ENCODE measurements at places on chromosomes 3 and 15. TPM values are rescaled to one million over a fixed set of nuclear protein-coding genes. Genes with fewer than 3 reads are reported as not detected.

GRCh38 chr3:37144806-37145205 is 29.6 kb downstream of the LRRFIP2 start:
- H3K27me3 ChIP-seq = no peaks in the 10 kb centered on the region
- H3K27ac ChIP-seq = peak overlapping the region; percentile 97
- H3K4me3 ChIP-seq = no peak overlapping the region
- H3K36me3 ChIP-seq = peaks cover 3% of the 10 kb centered on the region
- peaks cover 15% of the 10 kb centered on the region for H3K4me1 ChIP-seq

The IMPG2 gene
- total RNA-seq = 0.37 TPM

The GP9 gene
- not detected for total RNA-seq

DNA sequence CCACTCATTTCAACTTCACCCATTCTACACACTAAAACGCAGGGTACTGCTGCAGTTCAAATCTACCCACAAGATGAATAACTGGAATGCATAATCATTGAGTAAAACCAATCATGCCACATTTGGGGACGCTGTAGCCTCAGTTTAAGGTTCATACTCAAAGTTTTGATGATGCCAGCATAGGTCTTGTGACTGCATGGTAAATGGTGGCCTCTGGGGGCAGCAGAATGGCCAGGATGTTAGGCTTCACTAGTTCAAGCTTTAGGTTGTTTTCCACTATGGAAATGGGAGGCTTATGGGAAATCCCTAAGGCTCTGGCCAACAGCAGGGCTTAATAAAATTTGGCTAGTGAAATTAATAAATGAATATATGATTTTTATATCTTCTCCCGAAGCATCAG is 104.3 kb upstream of the TSC22D2 start:
- DNase-seq = no peak
- H3K4me3 ChIP-seq = no peak overlapping the region
- no peaks in the 10 kb centered on the region for H3K36me3 ChIP-seq

GRCh38 chr3:13296662-13297061 is 123.5 kb downstream of the NUP210 start:
- H3K27me3 ChIP-seq = no peaks in the 10 kb centered on the region
- no peak for DNase-seq
- H3K4me1 ChIP-seq = no peaks in the 10 kb centered on the region
- H3K36me3 ChIP-seq = no peaks in the 10 kb centered on the region
- H3K4me3 ChIP-seq = no peak overlapping the region

The SLC12A8 gene
- 2.7 TPM for total RNA-seq

DNA sequence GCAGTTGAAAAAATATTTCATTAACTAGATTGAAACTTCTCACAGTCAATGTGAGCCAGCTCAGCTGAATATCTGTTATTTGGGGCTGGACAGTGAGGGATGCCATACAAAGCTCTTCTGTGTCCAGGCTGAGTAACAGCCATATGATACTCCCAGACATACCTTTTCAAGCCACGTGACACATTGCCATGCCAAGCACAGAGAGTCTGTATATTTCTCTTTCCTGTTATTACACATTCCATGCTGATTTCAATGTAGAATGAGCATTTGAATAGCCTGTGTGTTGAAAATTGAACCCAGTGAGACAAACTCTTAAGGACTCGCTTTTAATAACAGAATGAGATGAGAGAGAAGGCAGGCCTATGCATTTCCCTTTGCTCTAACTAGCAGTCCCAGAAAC is 334.7 kb upstream of the RASGRP1 start:
- no peak overlapping the region for H3K27ac ChIP-seq
- H3K4me1 ChIP-seq = no peaks in the 10 kb centered on the region
- no peak for DNase-seq
- no peaks in the 10 kb centered on the region for H3K27me3 ChIP-seq
- no peaks in the 10 kb centered on the region for H3K36me3 ChIP-seq

The CCR8 gene
- not detected for total RNA-seq

GRCh38 chr3:99674086-99674789 is 35.8 kb downstream of the COL8A1 start:
- H3K27me3 ChIP-seq = no peaks in the 10 kb centered on the region
- no peak overlapping the region for H3K27ac ChIP-seq
- DNase-seq = no peak

The DPPA4 gene
- 3.1 TPM for total RNA-seq

GRCh38 chr3:195086885-195087284 is 184.1 kb downstream of the XXYLT1 start:
- H3K4me1 ChIP-seq = no peaks in the 10 kb centered on the region
- no peaks in the 10 kb centered on the region for H3K36me3 ChIP-seq
- H3K4me3 ChIP-seq = no peak overlapping the region
- H3K27ac ChIP-seq = no peak overlapping the region
- DNase-seq = no peak
- H3K27me3 ChIP-seq = no peaks in the 10 kb centered on the region

DNA sequence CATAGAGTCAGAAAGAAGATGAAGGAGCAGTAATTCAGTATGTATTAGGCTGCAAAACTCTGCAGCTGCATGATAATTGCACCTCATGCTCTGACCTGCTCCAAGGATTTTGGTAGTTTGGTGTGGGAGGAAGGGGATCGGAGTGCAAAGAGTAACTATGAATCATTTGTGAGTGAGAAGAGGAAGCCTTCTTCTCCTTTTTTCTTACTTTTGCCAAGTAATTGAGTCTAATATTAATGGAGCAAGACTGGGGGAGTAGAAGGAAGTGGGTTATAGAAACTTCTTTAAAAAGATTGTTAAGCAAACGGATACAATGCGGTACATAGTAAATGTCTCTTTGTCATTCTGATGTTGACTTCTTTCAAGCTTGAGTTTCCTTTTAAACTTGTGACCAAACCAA is 276.5 kb downstream of the EDEM1 start:
- DNase-seq = no peak
- H3K4me3 ChIP-seq = no peak overlapping the region
- no peaks in the 10 kb centered on the region for H3K4me1 ChIP-seq
- H3K27me3 ChIP-seq = no peaks in the 10 kb centered on the region

GRCh38 chr3:136078421-136079364 is 113.2 kb downstream of the PPP2R3A start:
- H3K27ac ChIP-seq = no peak overlapping the region
- H3K36me3 ChIP-seq = no peaks in the 10 kb centered on the region
- H3K27me3 ChIP-seq = no peaks in the 10 kb centered on the region
- peaks cover 5% of the 10 kb centered on the region for H3K4me1 ChIP-seq

DNA sequence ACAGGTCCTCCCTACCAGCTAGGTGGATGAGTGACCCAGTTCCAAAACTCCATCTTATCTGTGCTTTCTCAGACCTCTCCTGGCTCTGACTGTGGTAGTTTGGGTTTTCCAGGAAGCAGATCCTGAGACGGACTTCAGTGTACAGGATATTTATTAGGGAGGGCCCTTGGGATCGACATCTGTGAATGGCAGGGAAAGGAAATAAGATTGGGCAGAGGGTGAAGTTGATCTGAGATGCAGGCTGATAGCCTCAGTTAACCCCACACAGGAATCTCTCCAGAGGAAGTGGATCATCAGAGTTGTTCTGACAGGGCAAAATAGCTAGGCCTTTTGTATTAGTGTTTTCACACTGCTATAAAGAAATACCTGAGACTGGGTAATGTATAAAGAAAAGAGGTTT is 16.7 kb upstream of the MAPK6 start:
- H3K4me1 ChIP-seq = no peaks in the 10 kb centered on the region
- no peaks in the 10 kb centered on the region for H3K27me3 ChIP-seq
- no peak overlapping the region for H3K4me3 ChIP-seq
- H3K27ac ChIP-seq = no peak overlapping the region
- H3K36me3 ChIP-seq = no peaks in the 10 kb centered on the region

GRCh38 chr3:71559578-71560162 is 23.9 kb downstream of the FOXP1 start:
- no peaks in the 10 kb centered on the region for H3K4me1 ChIP-seq
- peaks cover 6% of the 10 kb centered on the region for H3K36me3 ChIP-seq
- no peak overlapping the region for H3K4me3 ChIP-seq
- DNase-seq = no peak

The MOBP gene
- total RNA-seq = not detected

GRCh38 chr3:171213178-171213577 is 186.7 kb upstream of the SLC2A2 start:
- DNase-seq = no peak
- no peaks in the 10 kb centered on the region for H3K27me3 ChIP-seq
- H3K36me3 ChIP-seq = no peaks in the 10 kb centered on the region
- H3K4me1 ChIP-seq = no peaks in the 10 kb centered on the region

GRCh38 chr3:187210091-187210490 is 12.8 kb downstream of the RTP1 start:
- H3K27ac ChIP-seq = no peak overlapping the region
- no peak overlapping the region for H3K4me3 ChIP-seq
- no peak for DNase-seq
- H3K4me1 ChIP-seq = no peaks in the 10 kb centered on the region

DNA sequence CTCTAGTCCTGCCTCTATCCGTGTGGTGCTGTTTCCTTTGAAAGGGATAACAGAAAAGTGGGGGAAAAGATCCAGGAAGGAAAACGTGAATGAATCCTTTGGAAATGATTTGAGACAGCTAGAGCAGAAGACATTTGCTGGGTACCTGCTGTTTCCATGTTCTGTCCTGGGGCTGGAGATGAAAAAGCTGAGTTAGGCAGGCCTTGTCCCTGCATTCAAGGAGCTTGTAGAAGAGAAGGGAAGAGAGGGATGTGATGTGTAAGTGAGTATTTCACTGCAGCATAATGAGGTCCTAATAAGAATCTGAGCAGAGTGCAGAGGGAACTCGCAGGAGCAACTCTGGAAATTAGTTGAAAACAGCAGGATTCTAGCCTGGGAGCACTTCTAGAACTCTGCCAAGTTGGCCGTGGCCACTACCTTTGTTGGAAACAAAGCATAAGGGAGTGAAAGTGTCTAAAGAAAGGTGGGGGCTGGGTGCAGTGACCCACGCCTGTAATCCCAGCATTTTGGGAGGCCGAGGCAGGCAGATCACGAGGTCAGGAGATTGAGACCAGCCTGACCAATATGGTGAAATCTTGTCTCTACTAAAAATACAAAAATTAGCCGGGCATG is 13.8 kb upstream of the SEMA4B start:
- H3K4me1 ChIP-seq = peaks cover 26% of the 10 kb centered on the region
- no peaks in the 10 kb centered on the region for H3K27me3 ChIP-seq
- H3K27ac ChIP-seq = peak overlapping the region; percentile 73
- H3K4me3 ChIP-seq = no peak overlapping the region

GRCh38 chr3:112002096-112002971 is 3.6 kb downstream of the TAGLN3 start:
- DNase-seq = no peak
- H3K4me1 ChIP-seq = peaks cover 12% of the 10 kb centered on the region
- H3K27me3 ChIP-seq = peaks cover 3% of the 10 kb centered on the region

- DNase-seq = no peak
- H3K4me3 ChIP-seq = no peak overlapping the region
- H3K36me3 ChIP-seq = no peaks in the 10 kb centered on the region
- no peak overlapping the region for H3K27ac ChIP-seq
Measured at GRCh38 chr3:94405258-94406035, 342.6 kb downstream of the NSUN3 start.

DNA sequence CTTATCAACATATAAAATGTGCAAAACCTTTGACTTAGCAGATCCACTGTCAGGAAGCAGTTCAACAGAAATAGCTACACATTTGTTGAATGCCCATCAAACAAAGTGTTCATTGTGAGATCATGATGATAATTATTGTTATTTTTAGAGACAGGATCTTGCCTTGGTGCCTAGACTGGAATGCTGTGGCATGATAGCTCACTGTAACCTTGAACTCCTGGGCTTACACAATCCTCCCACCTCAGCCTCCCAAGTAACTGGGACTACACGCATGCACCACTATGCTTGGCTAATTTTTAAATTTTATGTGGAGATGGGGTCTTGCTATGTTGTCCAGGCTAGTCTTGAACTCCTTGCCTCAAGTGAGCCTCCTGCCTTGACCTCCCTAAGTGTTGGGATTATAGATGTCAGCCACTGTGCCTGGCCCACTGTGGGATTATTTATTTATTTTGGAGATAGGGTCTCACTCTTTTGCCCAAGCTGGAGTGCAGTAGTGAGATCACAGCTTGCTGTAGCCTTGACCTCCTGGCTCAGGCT is 8.8 kb downstream of the MAP2K5 start:
- no peak overlapping the region for H3K4me3 ChIP-seq
- no peaks in the 10 kb centered on the region for H3K27me3 ChIP-seq
- no peak for DNase-seq
- H3K4me1 ChIP-seq = peaks cover 3% of the 10 kb centered on the region

- no peak for DNase-seq
- H3K36me3 ChIP-seq = peaks cover 76% of the 10 kb centered on the region
- H3K4me1 ChIP-seq = peaks cover 11% of the 10 kb centered on the region
- H3K27ac ChIP-seq = no peak overlapping the region
Measured at GRCh38 chr3:9679476-9680080, 24.1 kb upstream of the CPNE9 start.

GRCh38 chr15:61943992-61944391 is 116.3 kb downstream of the VPS13C start:
- H3K4me3 ChIP-seq = no peak overlapping the region
- H3K4me1 ChIP-seq = no peaks in the 10 kb centered on the region
- no peaks in the 10 kb centered on the region for H3K27me3 ChIP-seq
- H3K36me3 ChIP-seq = peaks cover 20% of the 10 kb centered on the region
- DNase-seq = no peak
- H3K27ac ChIP-seq = no peak overlapping the region

The ANKRD28 gene
- 39.1 TPM for total RNA-seq

The SMC4 gene
- total RNA-seq = 17.1 TPM

The SH2D7 gene
- not detected for total RNA-seq

GRCh38 chr3:117611211-117611610 is 901.6 kb downstream of the TUSC7 start:
- no peak for DNase-seq
- H3K4me3 ChIP-seq = no peak overlapping the region
- no peak overlapping the region for H3K27ac ChIP-seq
- no peaks in the 10 kb centered on the region for H3K4me1 ChIP-seq
- H3K36me3 ChIP-seq = no peaks in the 10 kb centered on the region
- no peaks in the 10 kb centered on the region for H3K27me3 ChIP-seq

DNA sequence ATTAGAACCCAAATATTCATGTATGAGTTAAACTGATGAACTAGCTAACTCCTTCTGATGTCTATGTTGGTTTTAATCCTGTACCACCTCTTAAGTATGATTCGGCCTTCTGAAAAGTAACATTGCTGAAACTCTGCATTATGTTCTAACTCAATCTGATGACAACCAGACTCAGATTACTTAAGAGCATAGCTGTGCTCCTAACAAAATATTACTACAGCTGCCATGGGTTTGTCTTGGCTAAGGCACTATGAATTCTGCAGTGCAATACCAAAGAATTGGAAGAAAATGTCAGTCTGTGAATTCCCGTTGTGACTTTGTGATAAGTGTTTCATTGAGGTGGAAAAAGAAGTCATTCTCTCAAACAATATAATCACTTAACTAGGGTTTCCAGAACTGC is 224.4 kb downstream of the ZMAT3 start:
- no peak overlapping the region for H3K27ac ChIP-seq
- H3K4me3 ChIP-seq = no peak overlapping the region
- DNase-seq = no peak
- H3K36me3 ChIP-seq = no peaks in the 10 kb centered on the region
- no peaks in the 10 kb centered on the region for H3K4me1 ChIP-seq
- no peaks in the 10 kb centered on the region for H3K27me3 ChIP-seq

GRCh38 chr3:111538681-111539083 is 3.3 kb upstream of the CD96 start:
- H3K27ac ChIP-seq = no peak overlapping the region
- H3K27me3 ChIP-seq = no peaks in the 10 kb centered on the region
- DNase-seq = no peak
- H3K4me3 ChIP-seq = no peak overlapping the region

Data from liver (tissue), 10 donors.